HL-60 (cell line): ENCODE measurements at places on chromosomes 7 and 10.

DNA sequence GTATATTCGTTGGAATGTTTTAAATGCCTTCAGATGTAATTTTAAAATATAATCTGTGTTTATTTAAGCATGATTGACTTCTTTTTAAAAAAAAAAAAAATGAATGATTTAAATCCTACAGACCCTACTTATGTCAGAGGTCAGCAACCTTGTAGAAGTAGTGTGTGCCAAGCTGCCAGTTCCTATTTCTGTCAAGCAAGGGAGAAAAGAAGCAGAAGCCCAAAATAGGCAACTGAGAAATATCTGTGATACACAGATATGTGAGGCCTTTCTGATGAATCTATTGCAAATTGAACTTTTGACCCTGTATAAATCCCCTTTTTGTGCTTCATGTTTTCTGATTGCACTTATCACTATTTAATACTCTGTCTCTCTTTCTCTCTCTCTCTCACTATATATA lies 199.5 kb downstream of the LRRN3 start:
- DNase-seq: no peak

DNA sequence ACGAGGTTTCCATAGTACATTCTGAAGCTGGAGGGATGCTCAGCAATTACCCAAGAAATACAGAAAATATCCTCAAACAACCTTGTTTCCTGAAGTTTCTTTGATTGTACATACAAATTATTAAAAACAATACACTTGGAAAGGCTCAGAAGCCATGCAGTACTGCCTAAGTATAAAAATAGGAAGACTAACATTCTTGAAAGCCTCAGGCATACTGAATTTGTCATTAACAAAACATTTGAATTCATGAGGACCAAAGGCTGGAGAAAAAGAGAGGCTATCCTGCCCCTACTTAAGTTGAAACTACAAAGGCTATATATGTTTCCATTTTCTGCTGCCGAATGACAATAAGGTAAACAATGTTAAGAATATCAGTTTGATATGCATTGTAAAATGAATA lies 54.3 kb upstream of the SGCE start:
- no peak for DNase-seq

DNA sequence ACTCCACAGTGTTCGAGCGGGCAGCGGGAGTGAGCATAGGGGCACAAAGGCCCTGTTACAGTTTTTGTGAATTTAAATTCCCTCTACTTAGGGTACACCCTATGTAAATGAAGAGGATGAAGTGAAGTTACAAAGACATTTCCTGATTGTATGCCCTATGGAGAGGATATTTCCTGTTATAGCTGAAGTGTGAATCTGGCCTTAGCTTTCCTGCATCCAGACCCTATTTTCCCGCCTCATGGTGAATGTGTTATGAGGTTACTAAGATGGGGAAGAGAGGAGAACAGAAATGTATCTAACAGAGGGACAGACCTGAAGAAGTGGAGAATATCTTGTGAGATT lies 37.8 kb upstream of the COMMD3 start:
- DNase-seq: no peak

DNA sequence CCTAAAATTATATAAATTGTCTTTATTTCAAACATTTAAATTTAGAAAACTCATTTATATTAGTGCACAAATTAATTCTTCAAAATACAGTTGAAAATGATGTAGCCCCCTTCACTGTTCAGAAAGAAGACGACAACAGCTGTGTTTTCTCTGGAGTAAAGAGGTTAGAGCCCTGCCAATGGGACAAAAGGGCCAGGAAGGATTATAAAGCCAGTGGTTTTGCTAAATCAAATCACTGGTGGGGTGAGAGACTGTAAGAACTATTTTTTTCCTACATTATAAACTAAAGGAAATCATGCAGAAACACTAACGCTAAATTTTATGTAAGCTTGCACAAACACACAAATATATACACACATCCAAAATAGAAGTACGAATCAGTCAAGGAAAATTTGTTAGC lies 386.6 kb downstream of the PARD3 start:
- DNase-seq: no peak

DNA sequence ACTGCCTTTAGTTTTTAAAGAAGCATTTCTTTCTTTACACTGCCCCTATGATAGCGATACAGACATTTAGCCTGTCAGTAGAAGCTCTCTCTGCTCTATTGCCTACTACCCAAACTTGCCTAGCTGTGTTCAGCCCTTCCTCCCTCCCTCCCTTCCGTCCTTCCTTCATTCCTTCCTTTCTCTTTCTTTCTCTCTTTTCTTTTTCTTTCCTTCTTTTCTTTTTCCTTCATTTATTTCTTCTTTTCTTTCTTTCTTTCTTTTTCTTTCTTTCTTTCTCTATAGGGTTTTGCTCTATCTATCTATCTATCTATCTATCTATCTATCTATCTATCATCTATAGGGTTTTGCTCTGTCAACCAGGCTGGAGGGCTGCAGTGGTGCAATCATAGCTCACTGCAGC lies 7.1 kb upstream of the ZNF212 start:
- DNase-seq: no peak

DNA sequence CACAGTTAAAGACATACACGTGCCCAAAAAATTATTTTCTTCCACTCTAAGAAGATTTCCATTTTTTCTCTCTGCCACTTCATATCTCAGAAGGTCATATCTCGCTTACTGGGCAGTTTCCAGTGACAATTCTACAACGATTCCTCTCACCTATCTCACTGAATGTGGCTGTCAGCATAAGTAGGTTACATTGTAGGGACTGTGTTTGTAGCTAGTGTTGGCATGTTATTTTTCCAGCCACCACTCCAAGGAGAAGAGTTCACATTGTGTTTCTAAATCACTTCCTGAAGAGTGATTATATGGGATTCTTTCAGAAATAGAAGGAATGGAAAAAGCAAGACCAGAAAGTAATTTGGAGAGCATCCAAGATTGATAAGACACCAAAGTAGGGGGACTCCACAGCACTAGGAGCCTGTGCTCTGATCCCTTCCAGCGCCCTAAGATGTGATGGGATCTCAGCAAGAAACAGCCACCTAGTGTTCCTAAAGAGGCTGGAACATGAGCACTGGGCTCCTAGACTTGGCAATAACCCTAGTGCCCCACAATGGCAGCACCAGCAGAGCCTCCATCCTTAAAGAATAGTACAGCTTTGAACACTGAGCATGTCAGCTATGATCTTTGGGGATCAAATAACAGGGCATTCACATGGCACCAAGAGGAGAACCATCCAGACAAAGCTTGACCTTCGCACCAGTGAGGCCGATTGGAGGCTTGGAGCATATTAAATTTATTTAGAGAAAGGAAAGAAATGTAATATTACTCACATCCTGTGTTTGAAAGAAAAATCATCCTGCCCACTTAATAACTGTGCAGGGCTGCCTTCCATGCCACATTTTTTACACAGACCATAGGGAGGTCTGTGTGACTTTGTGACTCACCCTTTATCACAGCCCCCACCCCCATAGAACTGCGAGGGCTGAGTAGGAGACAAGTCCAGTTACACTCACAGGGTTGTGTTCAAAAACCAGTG lies 51.8 kb downstream of the CAV1 start:
- no peak for DNase-seq

DNA sequence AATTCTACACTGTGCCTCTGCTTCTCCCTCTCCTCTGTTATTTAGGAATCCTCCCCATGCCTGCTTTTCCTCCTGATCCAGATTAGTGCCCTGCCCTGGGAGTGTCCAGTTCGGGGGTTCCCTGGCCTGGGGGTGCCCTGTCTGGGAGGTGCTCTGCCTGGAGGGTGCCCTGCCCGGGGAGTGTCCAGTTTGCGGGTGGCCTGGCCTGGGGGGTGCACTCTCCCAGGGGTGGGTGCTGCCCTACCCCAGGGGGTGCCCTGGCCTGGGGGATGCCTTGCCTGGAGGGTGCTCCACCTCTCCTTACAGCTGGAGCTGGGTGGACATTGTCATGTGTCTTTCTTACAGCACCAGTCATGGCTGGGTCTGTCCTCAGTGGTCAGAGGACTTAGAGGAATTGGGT lies 20.2 kb downstream of the RAMP3 start:
- no peak for DNase-seq

GRCh38 chr7:42025635-42026375 lies 211.2 kb downstream of the GLI3 start:
- no peak for DNase-seq

DNA sequence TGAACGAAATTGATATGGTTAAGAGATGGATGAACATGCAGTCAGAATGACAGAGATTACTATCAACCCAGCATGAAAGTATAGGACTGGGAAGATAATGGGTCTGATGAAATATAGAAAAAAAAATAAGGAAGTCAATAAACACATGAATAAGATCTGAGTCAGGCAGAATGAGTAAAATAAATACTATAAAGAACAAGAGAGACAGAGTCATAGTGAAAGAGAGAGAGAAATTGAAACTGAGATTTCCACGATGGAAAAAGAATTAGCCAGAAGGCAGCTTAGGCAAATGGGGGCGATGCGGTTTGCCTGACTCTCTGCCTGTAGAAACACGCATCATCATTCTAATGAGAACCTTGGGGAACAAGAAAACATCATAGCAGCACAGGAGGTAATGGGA lies 26.6 kb downstream of the SEMA3D start:
- no peak for DNase-seq

GRCh38 chr10:126373972-126374371 lies 14.3 kb downstream of the ADAM12 start:
- no peak for DNase-seq

DNA sequence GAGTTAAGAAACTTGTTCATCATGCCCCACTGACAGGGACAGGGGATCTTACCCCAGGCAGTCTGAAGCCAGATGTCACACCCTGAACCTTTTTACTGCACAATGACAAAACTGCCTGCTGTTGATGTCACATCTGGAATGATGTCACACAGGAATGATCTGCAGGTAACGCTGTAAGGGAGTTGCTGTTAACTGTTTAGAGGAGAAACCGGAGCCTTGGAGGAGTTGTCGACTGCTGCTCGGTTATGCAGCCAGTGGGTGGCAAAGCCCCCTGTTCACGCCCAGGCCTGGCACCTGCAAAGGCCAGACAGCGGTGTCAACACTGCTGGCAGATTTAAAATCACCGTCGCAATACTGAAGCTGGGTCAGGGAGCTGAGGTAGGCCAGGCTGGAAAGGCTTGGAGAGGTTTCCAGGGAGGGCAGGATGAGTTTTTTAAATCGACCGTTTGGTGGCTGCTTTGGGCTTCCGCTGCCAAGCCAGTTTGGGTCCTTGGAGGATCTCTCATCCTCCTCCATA lies 10.0 kb upstream of the SLIT1 start:
- DNase-seq: no peak

GRCh38 chr7:67401492-67401891 lies 404.9 kb downstream of the TYW1 start:
- DNase-seq: no peak

GRCh38 chr10:46233181-46233580 lies 53.6 kb upstream of the ANTXRL start:
- no peak for DNase-seq

DNA sequence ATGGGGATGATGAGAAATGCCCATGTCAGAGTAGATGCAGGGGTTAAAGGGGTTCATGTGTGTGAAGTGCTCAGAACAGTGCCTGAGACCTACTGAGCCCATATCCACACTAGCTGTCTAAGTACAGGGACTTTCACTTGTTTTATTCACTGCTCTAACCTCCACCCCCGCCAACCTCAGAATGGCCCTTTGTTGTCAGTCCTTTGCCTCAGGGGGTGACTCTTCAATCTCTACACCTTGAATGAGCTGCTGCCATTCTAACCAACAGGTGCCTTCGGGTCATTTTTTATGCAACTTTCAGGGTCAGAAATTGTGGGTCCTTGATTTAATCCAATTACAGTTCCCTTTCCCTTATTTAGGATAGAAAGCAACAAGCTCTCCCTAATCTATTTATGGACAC lies 26.2 kb downstream of the VSTM4 start:
- DNase-seq: no peak

DNA sequence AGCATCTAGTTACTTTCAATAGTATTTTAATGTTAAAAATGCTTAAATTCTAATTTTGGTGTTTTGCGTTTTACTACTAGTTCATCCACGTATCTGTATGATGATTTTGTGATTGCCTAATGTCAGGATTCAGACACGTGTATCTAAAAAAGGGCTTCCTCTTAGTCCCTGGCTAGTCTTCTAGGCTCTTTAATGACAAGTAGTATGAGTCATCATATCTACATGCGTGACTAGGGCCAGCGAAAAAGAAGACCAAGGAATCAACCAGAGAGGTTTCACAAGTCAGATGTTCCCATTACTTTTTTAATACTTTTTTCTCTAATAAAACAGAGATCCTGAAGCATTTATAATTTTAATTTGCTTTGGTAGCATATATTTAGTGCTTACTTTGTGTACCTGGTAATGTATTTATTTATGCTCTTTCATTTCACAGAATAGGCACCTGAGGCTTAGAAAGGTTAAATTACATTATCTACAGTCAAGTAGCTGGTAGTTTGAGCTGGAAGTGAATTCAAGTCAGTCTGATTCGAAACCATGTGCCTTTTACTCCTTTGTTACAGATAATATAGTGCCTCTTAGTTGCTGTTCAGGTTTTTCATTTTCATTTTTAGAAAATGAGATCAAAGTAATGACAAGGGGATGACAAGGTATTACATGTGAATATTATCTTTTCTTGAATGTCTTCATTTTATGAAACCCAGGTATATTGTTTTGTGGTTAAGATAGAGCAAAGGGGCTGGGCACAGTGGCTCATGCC lies 140.3 kb downstream of the FOXP2 start:
- DNase-seq: peak; percentile 78

DNA sequence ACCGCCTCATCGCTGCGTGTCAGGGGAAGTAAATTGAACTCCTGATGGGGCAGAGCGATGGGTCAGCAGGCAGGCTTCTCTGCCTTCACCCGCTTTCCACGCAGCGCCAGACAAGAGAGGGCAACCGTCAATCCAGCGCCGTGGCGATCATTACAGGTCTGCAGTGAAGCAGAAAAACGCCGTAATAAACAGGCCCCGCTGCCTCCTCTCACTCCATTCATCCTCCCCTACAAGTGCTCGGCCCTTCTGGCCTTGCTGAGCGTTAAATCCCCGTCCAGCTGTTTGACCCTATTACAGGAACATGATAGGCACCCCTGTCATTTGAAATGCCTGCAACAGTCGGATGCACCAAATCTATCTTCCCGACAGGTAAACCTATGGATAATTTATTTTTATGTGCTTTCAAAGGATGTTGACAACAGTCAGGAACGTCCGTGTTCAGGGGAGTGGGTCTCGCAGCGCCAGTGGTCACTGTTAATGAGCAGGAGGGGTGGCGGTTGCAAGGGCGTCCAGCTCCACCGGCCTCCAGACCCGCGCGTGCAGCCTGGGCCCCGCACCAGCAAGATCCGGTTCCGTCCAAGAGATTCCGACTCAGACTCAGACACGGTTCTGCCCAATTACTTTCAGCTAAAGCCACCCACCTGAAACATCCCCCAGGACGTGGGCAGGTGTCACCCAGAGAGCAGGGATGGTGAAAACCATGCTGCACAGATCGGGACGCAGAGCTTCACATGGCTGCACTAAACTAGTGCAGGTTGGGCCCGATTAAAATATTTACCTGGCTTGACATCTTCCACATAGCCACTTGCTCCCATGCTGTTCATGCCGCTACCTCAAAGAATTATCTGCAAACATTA lies 508.0 kb upstream of the MGMT start:
- DNase-seq: no peak
